ENCODE measurements at places on chromosomes 1 and 21. TPM values are rescaled to one million over a fixed set of nuclear protein-coding genes. Genes with fewer than 3 reads are reported as not detected.

Gene WDR47
- 26.1 TPM for total RNA-seq

Gene COL11A1
- not detected for total RNA-seq

- ATAC-seq: no peak
These were observed 6.5 kb downstream of the KCNN3 start for GRCh38 chr1:154863315-154864174.

DNA sequence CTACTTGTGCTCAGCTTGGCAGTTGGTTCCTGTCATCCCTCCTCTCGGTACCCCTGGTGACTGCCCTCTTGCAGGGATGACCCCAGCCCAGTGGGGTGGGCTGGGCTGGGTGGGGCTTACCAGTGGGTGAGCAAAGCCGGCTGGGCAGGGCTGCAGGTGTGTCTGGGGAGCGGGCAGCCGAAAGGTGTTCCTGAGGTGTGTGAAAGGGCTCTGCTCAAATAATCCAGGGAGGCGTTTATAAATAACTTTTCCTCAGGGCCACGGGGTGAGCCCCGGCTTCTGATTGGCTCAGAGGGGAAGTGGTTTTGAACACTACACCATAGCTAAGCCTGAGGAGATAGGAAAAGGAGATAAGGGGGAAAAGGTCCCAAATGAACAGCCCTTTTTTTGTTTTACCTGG is at the start of gene SLC26A9:
Gene SLC26A9, minus strand, starts transcription at position 212 of the 400 bp plus-strand sequence. CDS start 7,636 bp downstream, outside the sequence.
- no peak for ATAC-seq

DNA sequence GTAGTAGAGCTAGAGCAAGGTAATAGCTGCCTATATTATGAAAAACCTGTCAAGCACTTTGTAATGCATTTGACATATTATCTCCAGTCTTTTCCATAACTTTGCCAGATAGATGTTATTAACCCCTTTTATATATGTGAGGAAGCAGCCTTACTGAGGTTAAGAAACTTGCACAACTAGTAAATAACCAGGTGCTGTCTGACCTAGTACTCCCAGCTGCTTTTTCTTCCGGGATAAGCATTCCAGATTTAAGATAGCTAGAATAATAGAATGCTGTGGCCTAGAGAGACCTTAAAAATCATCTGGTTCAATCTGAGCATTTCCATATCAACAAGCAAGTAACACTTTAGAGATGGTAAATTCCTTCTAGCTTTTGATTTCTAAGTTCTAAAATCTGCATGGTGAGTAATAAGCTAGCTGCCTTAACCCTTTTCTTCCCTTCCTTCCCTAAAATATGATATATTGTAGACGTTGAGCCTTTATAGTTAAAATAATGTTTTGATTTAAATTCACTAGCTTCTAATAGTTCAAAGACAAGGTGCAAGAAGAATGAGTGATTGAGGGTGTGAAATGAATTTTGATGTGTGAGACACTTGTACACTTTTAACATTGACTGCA is 1.8 kb downstream of the SH3GLB1 start:
- no peak for ATAC-seq

DNA sequence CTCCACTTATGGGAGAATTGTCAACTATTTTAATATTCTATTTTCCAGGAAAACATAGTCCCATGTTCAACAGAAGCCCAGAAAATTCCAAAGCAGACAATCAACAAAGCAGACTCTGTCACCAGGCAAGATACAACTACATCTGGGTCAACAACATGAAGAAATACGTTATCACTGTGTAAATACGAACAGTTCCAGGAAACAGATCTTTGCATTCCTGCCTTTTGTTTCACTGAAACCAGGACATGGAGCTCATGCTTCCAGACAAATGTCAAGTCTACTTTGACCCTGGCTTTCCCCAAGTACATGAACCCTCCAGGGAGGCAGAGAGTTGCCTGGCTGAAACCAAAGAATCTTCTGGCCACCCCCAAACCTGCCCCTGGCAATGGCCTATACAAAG is 106.7 kb downstream of the SETD4 start:
- ATAC-seq: no peak

- no peak for ATAC-seq
These were observed 6.1 kb downstream of the TPRG1L start for GRCh38 chr1:3630914-3631313.

All from gastroesophageal sphincter (tissue), 4 donors.